Renal cortical epithelial cell (primary cell): ENCODE measurements at places on chromosomes 6 and 20.

GRCh38 chr20:63968928-63969760 lies 586 bp downstream of the ZNF512B start:
- no peak for DNase-seq

- DNase-seq = no peak
These were observed 405.7 kb downstream of the RNF144B start for GRCh38 chr6:18792866-18793265.

GRCh38 chr6:131946404-131946991 lies 4.7 kb downstream of the CCN2 start:
- peak; percentile 43 for DNase-seq

GRCh38 chr20:22863826-22864225 lies 171.3 kb upstream of the SSTR4 start:
- DNase-seq = no peak

GRCh38 chr6:53984581-53984980 lies 126.7 kb upstream of the MLIP start:
- no peak for DNase-seq

- DNase-seq = no peak
These were observed 1091.1 kb upstream of the GJE1 start for GRCh38 chr6:141041596-141042087.

DNA sequence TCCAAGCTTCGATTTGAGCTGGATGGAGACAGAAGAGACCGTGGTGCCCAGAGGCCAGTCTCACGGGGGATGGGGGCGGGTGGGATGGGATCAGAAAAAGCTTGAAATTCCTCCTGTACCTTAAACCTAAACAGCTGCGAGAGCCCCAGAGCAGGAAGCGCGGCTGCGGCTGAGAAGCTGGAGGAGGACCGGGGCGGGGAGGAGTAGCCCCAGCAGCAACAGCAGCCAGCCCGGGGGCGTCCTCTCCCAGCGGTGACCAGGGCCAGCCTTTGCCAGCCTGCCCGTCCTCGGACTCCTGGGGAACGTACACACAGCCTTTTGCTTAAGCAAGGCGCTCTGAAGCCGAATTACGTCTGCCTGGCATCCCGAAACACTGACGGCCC lies 17.4 kb upstream of the PRDM13 start:
- no peak for DNase-seq

- peak; percentile 55 for DNase-seq
These were observed 20.9 kb downstream of the DEF6 start for GRCh38 chr6:35318196-35319171.
